Skin of body (tissue), 3 donors: ENCODE measurements at places on chromosomes 16 and 17. TPM values are rescaled to one million over a fixed set of nuclear protein-coding genes. Genes with fewer than 3 reads are reported as not detected.

DBNDD1 gene
- 0.79 TPM for total RNA-seq

KRTAP4-8 gene
- 3.1 TPM for total RNA-seq

- no peak for DNase-seq
These were observed 4.6 kb downstream of the COL1A1 start for GRCh38 chr17:50196826-50197225.

TGFB1I1 gene
- total RNA-seq, result 20.2 TPM

ABCC11 gene
- 0.20 TPM for total RNA-seq

- no peak for DNase-seq
These were observed 1.8 kb upstream of the TMEM88 start for GRCh38 chr17:7852919-7853690.

- no peak for DNase-seq
These were observed 19.9 kb upstream of the GPATCH8 start for GRCh38 chr17:44522883-44523671.

DNA sequence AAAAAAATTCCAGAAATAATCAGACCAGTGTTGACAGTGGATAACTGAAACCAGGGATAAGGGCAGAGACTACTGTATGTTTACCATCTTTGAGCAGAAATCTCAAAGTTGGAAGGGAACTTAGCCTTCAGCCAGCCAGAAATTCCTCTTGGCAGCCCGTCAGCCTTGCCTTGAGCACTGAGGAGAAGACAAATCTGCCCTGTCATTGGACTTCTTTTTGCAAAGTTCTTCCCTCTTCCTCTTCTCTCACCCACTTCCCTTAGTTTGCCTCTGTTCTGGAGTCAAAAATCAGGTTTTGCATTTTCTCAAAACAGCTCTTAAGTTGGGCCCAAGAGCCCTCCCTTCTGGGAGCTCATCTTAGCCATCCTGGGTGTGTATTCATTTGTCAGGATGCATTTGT, 6.2 kb downstream of the TUFM start:
- DNase-seq, result no peak

- no peak for DNase-seq
These were observed 16.8 kb upstream of the PABPN1L start for GRCh38 chr16:88883117-88883895.

DNA sequence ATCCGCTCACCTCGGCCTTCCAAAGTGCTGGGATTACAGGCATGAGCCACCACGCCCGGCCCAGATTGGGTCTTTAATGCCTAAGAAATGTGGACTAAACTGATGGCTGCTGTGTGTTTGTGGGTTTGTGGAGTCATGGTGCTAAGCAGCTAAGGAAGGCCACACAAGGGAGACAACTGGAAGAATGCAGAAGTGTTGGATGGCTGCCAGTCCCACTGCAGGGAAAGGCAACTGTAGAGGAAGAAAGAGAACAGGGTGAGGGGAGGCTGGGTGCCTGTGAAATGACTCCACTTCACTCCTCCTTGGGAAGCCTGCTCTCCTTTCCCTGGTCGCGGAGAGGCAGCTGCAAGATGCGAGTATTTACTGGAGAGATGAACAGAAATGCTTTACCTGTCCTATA, 23.5 kb upstream of the SIAH1 start:
- DNase-seq, result no peak

DNA sequence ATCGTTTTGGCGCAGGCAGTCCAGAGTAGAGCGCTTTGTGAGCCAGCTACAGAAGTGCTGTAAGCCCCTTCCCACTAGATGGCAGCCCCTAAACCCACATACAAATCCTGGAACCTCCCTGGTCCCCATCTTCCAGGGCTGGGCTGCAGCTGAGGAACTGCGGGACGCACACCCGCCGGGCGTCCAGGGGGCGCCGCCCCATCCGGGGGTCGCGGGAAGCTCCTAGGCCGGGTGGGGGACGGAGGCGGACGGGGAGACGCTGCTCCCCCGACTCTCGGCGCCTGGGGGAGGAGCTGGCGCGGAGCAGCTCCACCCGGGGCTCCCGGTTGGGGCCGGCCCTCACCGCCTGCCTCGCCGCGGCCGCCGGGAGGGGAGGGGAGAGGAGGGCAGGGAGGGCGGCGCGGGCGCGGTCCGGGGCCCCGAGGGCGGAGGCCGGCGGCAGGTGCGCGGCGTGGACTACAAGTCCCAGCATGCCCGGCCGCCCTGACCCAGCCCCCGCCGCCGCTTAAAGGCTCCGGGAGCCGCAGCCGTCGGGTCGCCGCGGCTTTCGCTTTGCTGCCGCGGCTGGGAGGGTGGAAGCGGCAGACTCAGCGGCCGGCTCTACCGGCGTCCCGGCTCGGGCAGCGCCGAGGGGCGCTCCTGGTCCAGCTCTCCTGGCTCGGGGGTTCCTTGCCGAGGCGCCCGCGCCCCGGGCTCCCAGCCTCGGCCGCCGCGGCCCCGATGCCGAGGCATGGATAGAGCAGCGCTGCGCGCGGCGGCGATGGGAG, at the start of gene KSR1:
KSR1 (plus strand) TSS at position 535 of the 767 bp plus-strand sequence; CDS start at position 731, 196 bp downstream.
- DNase-seq, result peak; percentile 77

- no peak for DNase-seq
These were observed 1.9 kb downstream of the CREBBP start for GRCh38 chr16:3878610-3879009.

- no peak for DNase-seq
These were observed 122.5 kb downstream of the ZNF423 start for GRCh38 chr16:49733313-49734009.

- DNase-seq, result no peak
These were observed 5.7 kb downstream of the ZNF319 start for GRCh38 chr16:57994778-57995177.

DNA sequence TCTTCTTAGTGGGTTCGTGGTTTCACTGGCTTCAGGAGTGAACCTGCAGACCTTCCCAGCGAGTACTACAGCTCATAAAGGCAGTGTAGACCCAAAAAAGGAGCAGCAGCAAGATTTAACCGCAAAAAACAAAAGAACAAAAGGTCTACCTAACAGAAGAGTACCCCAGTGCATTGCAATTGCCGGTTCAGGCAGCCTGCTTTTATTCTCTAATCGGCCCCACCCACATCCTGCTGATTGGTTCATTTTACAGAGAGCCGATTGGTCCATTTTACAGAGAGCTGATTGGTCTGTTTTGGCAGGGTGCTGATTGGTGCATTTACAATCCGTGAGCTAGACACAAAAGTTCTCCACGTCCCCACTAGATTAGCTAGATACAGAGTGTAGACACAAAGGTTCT, 2.0 kb upstream of the ARRB2 start:
- DNase-seq, result no peak

DNA sequence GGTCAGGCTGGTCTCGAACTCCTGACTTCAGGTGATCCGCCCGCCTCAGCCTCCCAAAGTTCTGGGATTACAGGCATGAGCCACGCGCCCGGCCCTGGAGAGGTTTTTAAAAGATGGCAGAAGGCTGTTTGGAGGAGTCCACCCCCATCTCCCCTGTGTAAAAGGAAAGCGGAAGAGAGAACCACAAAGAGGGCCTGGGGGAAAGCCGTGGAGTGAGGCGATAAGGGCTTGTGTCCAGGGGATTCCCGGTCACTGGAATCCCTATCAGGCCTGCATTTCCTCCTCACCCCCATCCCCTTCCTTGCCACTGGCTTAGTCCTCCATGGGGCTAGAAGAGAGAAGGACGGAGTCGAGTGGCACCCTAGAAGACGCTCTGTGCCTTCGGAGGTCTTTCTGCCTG, at the start of gene GP1BA:
GP1BA (plus strand) TSS at position 315 of the 400 bp plus-strand sequence. CDS start 328 bp downstream, outside the sequence.
- no peak for DNase-seq

- DNase-seq, result no peak
These were observed 75.8 kb downstream of the TEX14 start for GRCh38 chr17:58615768-58616659.

KRTAP1-5 gene
- 14.1 TPM for total RNA-seq

DNA sequence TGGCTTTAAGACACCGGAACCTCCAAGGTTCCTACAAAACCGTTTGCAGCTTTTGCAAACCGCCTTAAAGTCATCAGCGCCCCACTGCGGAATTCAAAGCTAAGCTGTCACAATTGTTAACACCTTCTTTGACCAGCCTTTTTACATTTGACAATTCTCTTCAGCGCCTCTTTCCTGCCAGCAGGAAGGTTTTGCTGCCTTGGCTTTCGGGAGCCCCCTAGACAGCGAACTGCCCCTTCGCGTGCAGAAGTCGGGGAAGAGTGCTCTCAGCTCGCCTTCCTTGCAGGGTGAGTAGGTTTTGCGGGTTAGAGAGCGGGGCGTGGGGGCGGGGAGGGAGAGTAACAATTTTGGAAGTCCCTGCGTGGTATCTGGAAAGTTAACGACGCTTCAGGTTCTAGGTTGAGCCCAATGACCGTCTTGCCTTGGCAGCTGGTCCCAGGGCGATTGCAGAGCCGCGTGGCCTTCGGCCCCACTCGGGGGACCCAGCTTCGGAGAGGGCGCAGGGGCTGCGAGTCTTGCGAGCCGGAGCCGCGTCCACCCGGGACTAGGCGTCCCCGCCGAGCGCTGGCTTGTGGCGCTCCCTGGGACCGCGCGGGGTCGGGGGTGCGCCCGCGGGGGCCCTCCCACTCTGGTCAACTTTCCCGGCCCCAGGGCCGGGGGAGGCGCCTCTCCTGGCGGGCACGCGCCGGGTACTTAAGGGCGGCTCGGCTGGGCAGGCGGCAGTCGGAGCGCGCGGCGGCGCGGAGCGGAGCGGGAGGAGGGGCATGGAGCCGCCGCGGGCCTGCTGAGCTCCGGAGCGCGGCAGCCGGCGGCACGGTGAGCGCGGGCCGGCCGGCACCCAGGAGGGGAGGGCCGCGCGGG, at the start of gene HAS3:
HAS3 (plus strand) TSS at position 153 of the 861 bp plus-strand sequence. CDS start 3,743 bp downstream, outside the sequence.
- peak; percentile 42 for DNase-seq

- no peak for DNase-seq
These were observed 616.0 kb upstream of the CDH11 start for GRCh38 chr16:65737831-65738230.

DNA sequence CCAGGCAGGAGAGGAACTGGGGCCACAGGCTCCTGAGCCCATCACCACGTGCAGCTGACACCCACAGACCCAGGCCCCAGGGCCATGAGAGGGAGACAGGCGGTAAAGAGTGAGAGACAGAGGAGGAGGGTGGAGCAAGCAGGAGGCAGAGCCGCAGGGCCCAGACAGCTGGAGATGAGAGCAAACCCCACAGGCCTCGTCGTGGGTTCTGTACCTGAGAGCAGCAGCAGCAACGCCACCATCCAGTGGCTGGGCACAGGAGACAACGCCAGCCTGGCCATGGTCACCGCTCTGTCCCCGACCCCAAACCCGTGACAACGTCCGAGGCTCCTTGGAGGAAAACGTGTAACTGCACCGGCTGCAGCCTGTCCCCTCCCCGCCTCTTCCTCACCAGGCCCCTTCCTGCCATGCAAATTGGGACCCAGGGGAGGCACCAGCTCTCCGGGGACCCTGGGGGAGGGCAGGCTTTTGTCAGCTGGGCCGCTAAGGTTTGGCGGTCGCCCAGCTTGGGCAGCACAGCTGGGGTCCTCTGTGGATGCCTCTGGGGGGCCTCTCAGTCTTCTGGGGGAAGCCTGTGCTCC, at the start of gene CD79B:
CD79B (minus strand) TSS at position 351 of the 581 bp plus-strand sequence; CDS start at position 281, 70 bp downstream.
- no peak for DNase-seq

DNA sequence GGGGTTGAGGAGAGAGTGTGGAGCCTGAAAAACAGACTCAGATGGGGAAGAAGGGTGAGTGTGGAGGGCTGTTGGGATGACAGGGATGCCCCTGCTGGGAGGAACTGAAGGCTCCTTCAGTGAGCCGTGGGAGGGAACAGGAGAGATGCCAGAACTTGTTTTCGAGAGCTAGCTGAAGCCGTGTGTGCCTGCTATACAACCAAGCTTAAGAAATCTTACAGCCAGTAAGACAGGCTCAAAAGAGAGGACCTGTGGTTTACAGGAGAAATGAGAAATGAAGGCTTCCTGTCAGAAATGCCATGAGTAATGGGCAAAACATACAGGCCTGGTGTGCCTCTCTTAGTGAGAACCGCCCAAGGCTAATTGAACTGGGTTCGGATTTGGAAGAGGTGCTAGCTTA, 99.6 kb downstream of the SPACA3 start:
- no peak for DNase-seq

- DNase-seq, result no peak
These were observed 438 bp downstream of the RTN4RL1 start for GRCh38 chr17:2024572-2025219.

CCL22 gene
- 0.69 TPM for total RNA-seq

- no peak for DNase-seq
These were observed 1723.6 kb downstream of the TP53TG3F start for GRCh38 chr16:35182943-35183550.

DNA sequence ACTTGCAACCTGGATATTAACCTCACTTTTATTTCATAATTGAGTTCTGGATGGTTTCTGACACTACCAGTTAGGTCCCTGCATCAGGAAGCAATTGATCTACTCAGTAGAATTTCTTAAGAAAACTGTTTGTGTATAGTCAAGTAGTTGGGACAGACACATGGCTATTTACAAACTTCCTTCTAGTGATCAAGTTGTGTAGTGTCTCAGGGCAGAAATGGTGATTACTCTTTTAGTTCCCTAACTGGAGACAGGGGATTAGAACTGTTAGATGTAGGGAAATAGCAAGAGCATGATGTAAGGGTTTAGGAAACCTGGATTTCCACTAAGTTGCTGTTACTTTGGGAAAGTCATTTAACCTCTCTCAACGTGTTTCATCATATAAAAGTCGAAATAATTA, 30.4 kb downstream of the TMEM100 start:
- DNase-seq, result no peak

DNA sequence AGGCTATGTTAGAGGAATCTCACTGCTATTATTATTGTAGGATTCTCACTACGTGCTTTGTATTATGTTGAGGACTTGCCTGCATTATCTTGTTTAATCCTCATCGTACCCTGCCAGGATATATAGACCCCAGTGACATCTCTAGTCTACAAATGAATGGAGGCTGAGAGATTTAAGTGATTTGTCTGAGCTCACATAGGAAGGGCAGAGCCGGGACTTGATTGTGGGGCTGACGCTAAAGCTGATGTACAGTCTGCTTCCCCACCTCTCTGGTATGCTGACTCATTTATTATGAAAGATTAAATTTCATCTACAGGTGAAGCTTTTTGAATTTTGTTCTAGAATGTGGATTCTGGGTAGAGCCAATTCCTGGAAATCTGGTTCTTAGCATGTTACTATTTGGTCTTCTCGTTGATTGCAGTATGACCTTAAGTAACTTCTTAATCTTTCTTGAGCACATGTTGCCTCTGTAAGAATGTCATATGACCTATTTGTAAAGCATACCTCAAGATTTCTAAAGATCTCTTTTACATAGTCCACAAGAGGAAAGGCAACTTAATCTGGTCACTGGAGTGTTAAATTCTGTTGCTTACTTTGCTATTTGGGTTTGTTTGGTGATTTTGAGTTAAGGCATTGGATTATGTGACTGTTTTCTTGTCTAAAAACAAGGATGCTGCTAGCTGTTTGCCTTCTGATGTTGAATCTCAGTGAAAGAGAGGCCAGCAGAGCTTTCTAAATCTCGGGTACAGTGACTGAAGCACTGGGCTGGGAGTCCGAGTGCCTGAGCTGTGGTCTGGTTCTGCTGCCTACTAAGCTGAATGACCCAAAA, 12.4 kb downstream of the METTL9 start:
- no peak for DNase-seq

DNA sequence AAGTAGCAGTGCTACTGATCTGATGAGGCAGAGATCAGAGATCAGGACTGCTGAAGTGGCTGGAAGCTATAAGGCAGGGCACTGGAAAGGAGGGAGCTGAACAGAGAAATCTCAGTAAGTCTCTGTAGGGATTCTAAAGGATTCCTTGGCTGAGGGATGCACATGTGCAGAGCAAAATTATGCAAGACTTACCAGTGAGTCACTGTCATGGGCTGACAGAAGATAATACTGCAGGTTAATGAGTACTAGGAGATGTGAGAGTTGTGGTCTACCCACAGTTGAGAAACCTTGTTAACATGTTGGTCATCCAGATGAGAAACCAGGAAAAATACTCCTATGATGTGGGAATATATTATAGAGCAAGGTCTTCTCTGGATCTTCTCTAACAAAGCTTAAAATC, 378.1 kb downstream of the HAPSTR1 start:
- no peak for DNase-seq

GRCh38 chr16:57959121-57959520, 11.8 kb downstream of the CNGB1 start:
- no peak for DNase-seq

CTRB1 gene
- not detected for total RNA-seq
